Thoracic aorta endothelial cell (primary cell): ENCODE measurements at places on chromosomes 11 and 22. TPM values are rescaled to one million over a fixed set of nuclear protein-coding genes. Genes with fewer than 3 reads are reported as not detected.

MMP3 gene
- 0.07 and 0.13 TPM in 2 replicates for total RNA-seq

GSTT2B gene
- total RNA-seq, result 7.1 and 11.4 TPM in 2 replicates

HTR3A gene
- not detected in 2 replicates for total RNA-seq

TCN2 gene
- 33.7 and 52.9 TPM in 2 replicates for total RNA-seq

SBF1 gene
- 47.6 and 55.6 TPM in 2 replicates for total RNA-seq

TMPRSS4 gene
- not detected in 2 replicates for total RNA-seq

PRG3 gene
- not detected in 2 replicates for total RNA-seq

B4GALNT4 gene
- 0.86 and 1.1 TPM in 2 replicates for total RNA-seq

CD6 gene
- not detected in 2 replicates for total RNA-seq

POTEH gene
- total RNA-seq, result not detected in 2 replicates

SEPTIN3 gene
- 0.07 and 0.13 TPM in 2 replicates for total RNA-seq

SCUBE1 gene
- 0.14 TPM in 1 of 2 replicates, not detected in the other for total RNA-seq

TMEM191B gene
- total RNA-seq, result not detected in 2 replicates

KCNK4 gene
- total RNA-seq, result 0.07 TPM in 1 of 2 replicates, not detected in the other

MRPL23 gene
- 51.5 and 60.5 TPM in 2 replicates for total RNA-seq

HSPB2 gene
- not detected in 2 replicates for total RNA-seq

ACR gene
- 0.80 and 0.93 TPM in 2 replicates for total RNA-seq

OR52N4 gene
- not detected in 2 replicates for total RNA-seq

GDPD4 gene
- not detected in 2 replicates for total RNA-seq

TMEM121B gene
- total RNA-seq, result 0.50 and 0.53 TPM in 2 replicates

PKNOX2 gene
- total RNA-seq, result 0.07 and 0.13 TPM in 2 replicates

MMP11 gene
- 4.8 and 5.3 TPM in 2 replicates for total RNA-seq

MRGPRF gene
- under 0.01 TPM in 1 of 2 replicates, not detected in the other for total RNA-seq

CNGA4 gene
- total RNA-seq, result under 0.01 and 0.07 TPM in 2 replicates

OR5T3 gene
- total RNA-seq, result not detected in 2 replicates

THY1 gene
- 0.65 and 0.80 TPM in 2 replicates for total RNA-seq

AIP gene
- 34.6 and 37.0 TPM in 2 replicates for total RNA-seq

DEAF1 gene
- 41.0 and 42.6 TPM in 2 replicates for total RNA-seq

OR5A1 gene
- total RNA-seq, result not detected in 2 replicates

GAL3ST1 gene
- not detected in 2 replicates for total RNA-seq

MMP7 gene
- 0.57 TPM in 1 of 2 replicates, not detected in the other for total RNA-seq

RFPL2 gene
- not detected in 2 replicates for total RNA-seq

LRRC74B gene
- not detected in 2 replicates for total RNA-seq

BBOX1 gene
- total RNA-seq, result not detected in 2 replicates

LRRC75B gene
- 2.0 and 3.7 TPM in 2 replicates for total RNA-seq

SLC17A6 gene
- total RNA-seq, result not detected in 2 replicates

HIPK3 gene
- 75.5 and 86.7 TPM in 2 replicates for total RNA-seq

UPK3A gene
- total RNA-seq, result not detected in 2 replicates

SPI1 gene
- not detected in 2 replicates for total RNA-seq

OR2AG2 gene
- 0.27 and 0.43 TPM in 2 replicates for total RNA-seq

BATF2 gene
- total RNA-seq, result 0.53 and 2.0 TPM in 2 replicates

SPON1 gene
- total RNA-seq, result not detected in 2 replicates

TESMIN gene
- 2.1 and 2.4 TPM in 2 replicates for total RNA-seq

SMIM35 gene
- total RNA-seq, result not detected in 2 replicates

RFPL3 gene
- total RNA-seq, result not detected in 2 replicates

CALCA gene
- total RNA-seq, result not detected in 2 replicates

DGCR2 gene
- 34.8 and 40.1 TPM in 2 replicates for total RNA-seq

KLHDC7B gene
- total RNA-seq, result not detected in 2 replicates

HTR3B gene
- not detected in 2 replicates for total RNA-seq

MN1 gene
- total RNA-seq, result 0.65 and 1.6 TPM in 2 replicates

POLD4 gene
- 37.9 and 45.9 TPM in 2 replicates for total RNA-seq

PGA5 gene
- not detected in 2 replicates for total RNA-seq

TREH gene
- not detected in 2 replicates for total RNA-seq

DRD4 gene
- total RNA-seq, result not detected in 2 replicates

OR51B2 gene
- not detected in 2 replicates for total RNA-seq

FLRT1 gene
- total RNA-seq, result not detected in 2 replicates

SYT7 gene
- total RNA-seq, result 0.13 and 0.36 TPM in 2 replicates

TRIM49B gene
- total RNA-seq, result not detected in 2 replicates

SYT8 gene
- not detected in 2 replicates for total RNA-seq

CREB3L1 gene
- 1.2 and 2.4 TPM in 2 replicates for total RNA-seq
